A172 (cell line): ENCODE measurements at places on chromosomes 7 and 10. TPM values are rescaled to one million over a fixed set of nuclear protein-coding genes. Genes with fewer than 3 reads are reported as not detected.

The EEPD1 gene
- total RNA-seq = 26.3 and 29.2 TPM in 2 replicates

The ASAH2 gene
- total RNA-seq = 0.46 and 0.83 TPM in 2 replicates

The PLXDC2 gene
- 7.0 and 21.8 TPM in 2 replicates for total RNA-seq

The WDR86 gene
- 0.10 TPM in 1 of 2 replicates, not detected in the other for total RNA-seq

The TEX36 gene
- not detected in 2 replicates for total RNA-seq

The UBE2D1 gene
- 23.7 and 25.9 TPM in 2 replicates for total RNA-seq

The SP8 gene
- total RNA-seq = 0.71 TPM in 1 of 2 replicates, not detected in the other

The SLC35B4 gene
- 19.4 and 20.7 TPM in 2 replicates for total RNA-seq

GRCh38 chr7:137956183-137956582 is 45.7 kb downstream of the CREB3L2 start:
- DNase-seq = no peak

- no peak for DNase-seq
Observed at GRCh38 chr10:118918587-118918986, 110.9 kb upstream of the NANOS1 start.

DNA sequence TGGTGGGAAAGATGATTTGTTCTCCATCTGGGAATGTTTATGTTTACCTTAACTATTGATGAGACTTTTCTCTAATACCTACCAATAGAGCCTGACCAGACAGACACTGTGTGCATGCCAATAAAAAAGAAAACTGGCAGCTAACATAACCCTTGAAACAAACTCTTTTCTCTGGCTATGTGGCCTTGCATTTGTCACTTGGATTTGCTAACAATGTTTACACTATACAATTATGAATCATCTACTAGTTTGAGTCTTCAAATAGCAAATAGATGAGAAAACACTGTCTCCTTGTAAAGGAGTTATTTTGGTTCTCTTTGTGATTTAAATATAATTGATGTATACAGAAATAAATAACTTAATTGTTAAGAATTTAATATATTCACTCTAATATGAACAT is 273.1 kb downstream of the SEMA3D start:
- DNase-seq = peak; percentile 18

GRCh38 chr7:2214636-2215035 is 18.1 kb downstream of the MAD1L1 start:
- no peak for DNase-seq

- DNase-seq = no peak
Observed at GRCh38 chr10:61169294-61169693, 225.3 kb upstream of the RHOBTB1 start.

DNA sequence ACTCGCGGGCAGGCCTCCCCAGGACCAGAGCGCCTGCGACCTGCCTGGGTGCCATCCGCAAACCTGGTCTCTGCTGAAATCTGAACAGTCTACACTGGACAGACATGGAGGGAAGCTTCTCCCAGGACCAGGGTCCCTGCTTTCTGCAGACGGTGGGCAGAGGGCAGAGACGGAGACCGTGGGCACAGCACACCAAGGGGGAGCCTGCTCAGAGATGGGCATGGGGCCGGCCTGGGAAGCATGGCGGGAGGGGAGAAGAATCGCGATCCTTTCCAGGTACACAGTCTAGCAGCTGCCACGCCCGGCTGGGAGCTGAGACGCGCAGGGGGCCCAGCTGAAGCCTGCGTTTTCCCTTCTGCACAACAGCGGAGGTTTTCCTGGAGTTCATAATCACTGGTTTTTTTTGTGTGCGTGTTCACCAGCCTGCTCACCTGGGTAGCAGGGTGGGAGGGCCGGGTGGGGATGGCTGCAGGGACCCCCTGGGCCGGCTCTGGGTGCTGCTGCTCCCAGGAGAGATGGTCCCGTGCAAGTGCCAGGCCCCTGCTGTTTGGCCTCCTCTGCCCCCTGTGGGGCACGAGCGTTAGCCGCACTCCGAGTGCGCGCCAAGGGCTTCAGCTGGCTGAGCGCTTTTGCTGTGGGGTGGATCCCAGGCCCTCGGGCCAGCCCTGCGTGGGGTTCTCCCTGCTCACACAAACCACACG is 448.8 kb downstream of the DNAJB6 start:
- no peak for DNase-seq

DNA sequence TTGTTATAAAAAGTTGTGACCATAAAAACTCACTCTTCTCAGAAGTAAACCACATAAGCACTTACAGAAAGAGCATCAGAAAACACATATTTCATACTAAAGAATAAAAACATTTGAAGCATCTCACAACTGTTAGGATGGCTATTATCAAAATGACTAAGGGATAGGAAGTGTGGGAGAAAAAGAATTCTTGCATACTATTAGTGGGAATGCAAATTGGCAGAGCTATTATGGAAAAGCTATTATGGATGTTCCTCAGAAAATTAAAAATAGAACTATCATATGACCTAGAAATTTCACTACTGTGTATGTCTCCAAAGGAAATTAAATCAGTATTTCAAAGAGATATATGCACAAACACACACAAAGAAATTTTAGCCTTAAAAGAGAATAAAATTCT is 25.2 kb upstream of the POT1 start:
- DNase-seq = no peak

GRCh38 chr10:122282909-122283308 is 11.8 kb downstream of the BTBD16 start:
- no peak for DNase-seq

- no peak for DNase-seq
Observed at GRCh38 chr10:43846968-43847367, 198.3 kb upstream of the ZNF32 start.

GRCh38 chr7:114273218-114273617 is 141.4 kb upstream of the FOXP2 start:
- no peak for DNase-seq

GRCh38 chr10:98269435-98269912 is 1.5 kb upstream of the LOXL4 start:
- peak; percentile 97 for DNase-seq

- DNase-seq = no peak
Observed at GRCh38 chr10:10043083-10043482, 974.6 kb upstream of the CELF2 start.

GRCh38 chr7:93757426-93757825 is 133.1 kb downstream of the TFPI2 start:
- no peak for DNase-seq

DNA sequence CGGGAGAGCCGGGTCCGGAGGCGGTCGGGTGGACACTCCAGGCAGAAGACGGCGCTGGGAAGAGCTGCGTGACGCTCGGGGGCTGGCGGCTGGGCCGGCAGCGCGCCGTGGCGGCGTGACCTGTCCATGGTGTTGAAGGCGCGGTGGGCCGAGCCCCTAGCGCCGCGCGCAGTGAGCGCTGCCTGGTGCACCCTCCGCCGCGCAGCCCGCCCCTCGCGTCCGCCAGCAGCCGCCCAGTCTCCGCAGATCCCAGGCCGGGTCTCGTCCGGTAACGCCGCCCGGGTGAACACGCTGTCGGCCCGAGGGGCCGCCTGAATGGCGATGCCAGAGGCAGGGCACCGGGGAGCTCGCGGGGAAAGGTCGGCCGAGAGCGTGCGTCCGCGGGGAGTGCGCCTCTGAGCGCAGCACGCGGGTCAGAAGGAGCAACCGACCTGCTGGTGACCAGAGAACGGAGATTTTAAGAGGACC is 657 bp upstream of the TMEM178B start:
- no peak for DNase-seq

GRCh38 chr10:45257600-45257999 is 57.8 kb downstream of the OR13A1 start:
- no peak for DNase-seq
